ENCODE measurements at places on chromosomes 3 and 15.
A peak's percentile ranks its signal among the peaks of the same experiment; 100 is the strongest.

DNA sequence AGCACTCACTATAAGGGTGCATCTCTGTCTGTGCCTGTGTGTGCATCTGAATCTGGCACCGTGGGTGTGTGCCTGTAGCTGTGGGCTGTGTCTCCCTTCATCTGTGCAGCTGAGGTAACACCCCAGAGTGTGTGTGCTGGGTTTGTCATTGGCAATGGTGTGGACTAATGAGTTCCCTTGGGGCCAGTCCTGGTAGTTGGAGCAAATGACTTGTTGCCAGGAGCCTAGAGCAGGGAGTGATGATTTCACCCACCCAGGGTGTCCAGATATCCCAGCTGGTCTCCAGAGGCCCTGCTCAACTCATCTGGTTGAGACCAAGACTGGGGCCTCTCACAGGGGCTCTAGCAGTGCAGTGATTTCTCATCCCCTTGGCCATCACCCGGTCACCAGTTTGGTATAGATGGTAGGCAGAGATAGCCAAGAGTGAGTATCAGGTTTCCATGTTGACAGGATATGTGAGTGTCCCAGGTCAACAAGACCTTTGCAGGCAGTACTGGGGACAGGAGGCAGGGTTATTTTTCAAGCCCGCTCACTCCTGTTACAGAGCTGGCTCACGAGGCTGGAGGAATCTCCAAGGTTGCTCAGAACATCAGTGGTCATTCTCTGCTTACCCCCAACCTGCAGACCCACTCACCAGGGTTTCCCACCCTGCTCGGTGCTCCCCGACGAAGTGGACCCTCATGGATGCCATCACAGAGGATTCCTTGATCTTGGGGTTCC lies 4.1 kb upstream of the HDAC11 start:
- no peak for DNase-seq

- DNase-seq = peak; percentile 65
Measured at GRCh38 chr3:25904206-25904605, 114.3 kb downstream of the OXSM start.

DNA sequence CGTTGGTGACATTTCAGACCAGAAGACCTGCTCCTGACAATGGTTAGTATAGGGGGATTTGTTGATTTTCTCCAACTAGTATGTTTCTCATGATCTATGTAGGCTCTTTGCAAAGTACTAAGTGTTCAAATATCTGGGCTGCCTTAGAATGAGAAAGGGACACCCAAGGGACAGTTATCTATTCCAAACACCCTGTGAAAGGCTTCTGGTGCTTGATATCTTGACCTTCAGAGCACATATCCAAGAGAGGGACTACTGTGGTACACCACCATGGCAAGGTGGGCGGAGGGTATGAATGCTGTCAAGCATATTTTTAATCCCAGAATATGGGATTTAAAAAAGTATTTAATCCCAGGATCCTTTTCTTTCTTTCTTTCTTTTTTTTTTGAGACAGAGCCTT lies 1.1 kb downstream of the FANCD2OS start:
- no peak for DNase-seq

DNA sequence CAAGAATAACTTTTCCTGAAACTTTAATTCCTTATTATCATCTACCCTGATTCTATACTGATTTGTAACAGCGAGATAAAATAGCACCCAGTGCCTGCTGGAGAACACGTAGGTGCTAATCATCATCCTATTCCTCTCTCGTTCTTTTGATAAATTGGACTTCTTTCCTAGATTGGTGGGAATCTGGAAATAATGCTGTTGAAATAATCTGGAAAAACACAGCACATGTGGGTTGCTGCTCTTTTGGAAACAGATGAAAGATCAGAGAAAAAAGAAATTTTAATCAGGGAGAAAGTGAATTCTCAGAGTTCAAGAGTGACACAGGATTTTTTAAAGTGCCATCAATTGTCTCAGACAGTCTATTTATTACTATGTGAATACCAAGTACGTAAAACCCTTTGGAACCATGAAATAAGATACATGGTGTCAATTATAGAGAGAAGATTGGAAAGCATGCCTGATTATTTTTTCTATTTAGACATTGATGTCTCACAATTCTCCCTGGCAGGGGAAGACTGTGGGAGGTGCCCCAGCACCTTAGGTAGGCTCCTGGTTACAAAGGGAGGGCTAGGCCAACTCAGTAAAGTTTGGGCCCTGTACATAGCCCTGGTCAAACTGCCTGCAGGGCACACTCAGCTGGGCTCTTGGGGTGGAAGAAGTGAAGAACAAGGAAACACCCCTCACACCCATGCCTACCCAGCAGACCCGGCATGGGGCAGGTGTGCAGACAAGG lies 60.0 kb upstream of the SNRPA1 start:
- DNase-seq = no peak

- no peak for DNase-seq
Measured at GRCh38 chr15:32148833-32149555, 118.7 kb downstream of the CHRNA7 start.
